ENCODE measurements at places on chromosomes 12 and 14.

DNA sequence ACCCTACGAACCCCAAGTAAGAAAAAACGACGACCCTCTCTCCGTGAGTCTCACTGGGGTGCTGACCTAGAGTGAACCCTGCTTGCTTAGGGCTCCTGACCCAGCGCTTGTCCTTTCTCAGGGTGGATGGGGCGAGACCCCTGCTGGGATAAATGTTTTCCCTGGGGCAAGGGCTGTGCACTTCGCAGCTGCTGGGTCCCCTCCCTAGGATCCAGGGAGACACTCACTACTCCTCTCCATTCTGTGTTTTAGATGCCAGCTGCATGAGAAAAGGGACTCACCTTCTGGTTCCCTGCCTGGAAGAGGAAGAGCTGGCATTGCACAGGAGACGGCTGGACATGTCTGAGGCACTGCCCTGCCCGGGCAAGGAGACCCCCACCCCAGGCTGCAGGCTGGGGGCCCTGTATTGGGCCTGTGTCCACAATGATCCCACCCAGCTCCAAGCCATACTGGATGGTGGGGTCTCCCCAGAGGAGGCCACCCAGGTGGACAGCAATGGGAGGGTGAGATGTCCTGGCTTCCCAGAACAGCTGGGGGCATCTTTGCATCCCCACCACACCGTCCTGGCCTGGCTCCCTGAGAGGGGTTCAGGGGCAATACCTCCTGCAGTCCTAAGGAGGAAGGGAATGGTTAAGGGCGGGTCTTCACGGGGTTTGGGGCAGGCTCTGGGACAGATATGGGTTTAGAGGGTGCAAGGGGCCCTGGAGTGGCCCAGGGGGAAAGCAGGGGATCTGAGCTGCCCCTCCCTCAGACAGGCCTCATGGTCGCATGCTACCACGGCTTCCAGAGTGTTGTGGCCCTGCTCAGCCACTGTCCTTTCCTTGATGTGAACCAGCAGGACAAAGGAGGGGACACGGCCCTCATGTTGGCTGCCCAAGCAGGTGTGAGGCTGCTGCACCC, 663 bp downstream of the ANKRD33 start:
- no peak for DNase-seq

- DNase-seq: no peak
These were observed 1.2 kb upstream of the WSB2 start for GRCh38 chr12:118061873-118062843.

DNA sequence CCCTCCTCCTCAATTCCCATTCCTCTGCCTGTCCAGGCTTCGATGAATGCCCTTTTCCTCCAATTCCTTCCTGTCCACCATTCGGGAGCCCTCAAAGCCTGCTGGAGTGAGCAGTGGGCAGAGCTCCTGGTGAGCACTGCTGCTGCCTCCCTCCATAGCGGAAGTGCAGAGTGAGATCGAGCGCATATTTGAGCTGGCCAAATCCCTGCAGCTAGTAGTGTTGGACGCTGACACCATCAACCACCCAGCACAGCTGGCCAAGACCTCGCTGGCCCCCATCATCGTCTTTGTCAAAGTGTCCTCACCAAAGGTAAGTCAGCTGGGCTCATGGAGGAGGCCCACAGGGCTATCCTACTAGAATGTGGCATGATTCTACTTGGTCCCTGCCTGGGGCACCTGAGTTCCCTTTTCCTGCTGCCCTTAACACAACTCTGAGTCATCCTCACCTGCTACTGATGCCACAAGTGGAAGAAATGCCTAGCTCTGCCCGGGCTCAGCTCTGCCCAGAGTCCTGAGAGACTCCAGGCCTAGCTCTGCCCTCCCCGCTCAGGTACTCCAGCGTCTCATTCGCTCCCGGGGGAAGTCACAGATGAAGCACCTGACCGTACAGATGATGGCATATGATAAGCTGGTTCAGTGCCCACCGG, 8.0 kb downstream of the CACNB3 start:
- DNase-seq: no peak

DNA sequence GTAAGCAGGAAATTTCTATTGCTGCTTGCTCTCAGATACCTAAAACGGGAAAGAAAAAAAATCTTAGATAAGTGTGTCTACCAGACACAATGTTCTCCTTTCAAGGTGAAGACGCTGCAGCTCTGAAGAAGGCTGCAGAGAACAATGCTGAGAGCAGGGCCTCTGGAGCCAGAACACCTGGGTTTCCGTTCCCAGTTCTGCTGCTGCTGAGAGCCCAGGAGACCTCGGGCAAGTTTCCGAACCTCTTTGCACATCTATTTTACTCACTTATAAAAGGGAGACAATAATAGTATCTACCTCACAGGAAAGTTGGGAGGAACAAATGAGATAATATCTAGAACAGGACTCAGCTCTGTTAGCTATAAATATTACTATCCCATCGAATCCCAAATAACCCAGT, 122.9 kb downstream of the TMTC1 start:
- no peak for DNase-seq

- no peak for DNase-seq
These were observed 2.1 kb downstream of the GPRC5A start for GRCh38 chr12:12893438-12893837.

- DNase-seq: no peak
These were observed 260.5 kb downstream of the NEDD1 start for GRCh38 chr12:97167598-97167997.

- DNase-seq: no peak
These were observed 29.1 kb downstream of the SLC16A7 start for GRCh38 chr12:59624732-59625460.

DNA sequence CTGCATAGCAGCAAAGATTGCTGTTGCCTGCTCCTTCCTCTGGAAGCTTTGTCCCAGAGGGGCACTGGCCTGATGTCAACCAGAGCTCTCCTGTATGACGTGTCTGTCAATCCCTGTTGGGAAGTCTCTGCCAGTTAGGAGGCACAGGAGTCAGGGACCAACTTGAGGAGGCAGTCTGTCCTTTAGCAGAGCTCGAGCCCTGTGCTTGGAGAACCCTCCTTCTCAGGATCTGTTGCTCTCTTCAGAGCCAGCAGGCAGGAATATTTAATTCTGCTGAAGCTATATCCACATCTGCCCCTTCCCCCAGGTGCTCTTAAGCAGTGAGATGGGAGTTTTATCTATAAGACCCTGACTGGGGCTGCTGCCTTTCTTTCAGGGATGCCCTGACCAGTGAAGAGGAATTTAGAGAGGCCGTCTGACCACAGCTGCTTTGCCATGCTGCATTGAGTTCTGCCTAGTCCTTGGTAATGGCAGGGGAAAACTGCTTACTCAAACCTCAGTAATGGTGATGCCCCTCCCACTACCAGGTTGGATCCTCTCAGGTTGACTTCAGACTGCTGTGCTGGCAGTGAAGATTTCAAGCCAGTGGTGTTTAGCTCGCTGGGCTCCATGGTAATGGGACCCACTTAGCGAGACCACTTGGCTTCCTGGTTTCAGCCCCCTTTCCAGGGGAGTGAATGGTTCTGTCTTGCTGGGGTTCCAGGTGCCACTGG, 218.6 kb upstream of the SLC38A2 start:
- DNase-seq: no peak

- DNase-seq: no peak
These were observed 45.2 kb downstream of the GXYLT1 start for GRCh38 chr12:42099433-42099832.

Data from T-helper 22 cell (primary cell).